Stimulated activated CD4-positive, alpha-beta T cell treated with anti-CD3 and anti-CD28 coated beads, TNF-alpha, amount 100 ng/mL, for 4 hours (primary cell): ENCODE measurements at places on chromosomes 7 and 10.

DNA sequence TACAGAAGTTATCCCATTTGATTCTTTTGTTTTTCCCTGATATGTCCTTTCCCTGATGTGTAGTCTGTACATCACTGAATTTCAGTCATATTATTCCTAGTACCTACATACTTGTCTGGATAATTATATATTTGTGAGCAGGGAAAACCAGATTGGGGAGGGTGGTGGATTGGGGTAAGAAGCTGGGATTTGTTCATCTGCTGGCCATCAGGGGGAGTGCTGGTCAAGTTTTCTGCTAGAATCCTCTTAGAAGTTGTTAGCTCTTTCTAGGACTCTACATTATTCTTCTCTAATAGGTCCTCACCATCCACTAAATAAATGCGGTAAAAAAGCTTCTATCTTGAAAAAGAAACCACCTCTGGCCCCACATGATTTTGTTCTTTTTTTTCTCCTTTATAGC lies 232.7 kb upstream of the TAC1 start:
- DNase-seq: no peak

- no peak for DNase-seq
Measured at GRCh38 chr7:148265896-148266295, 324.7 kb upstream of the C7orf33 start.

- DNase-seq: no peak
Measured at GRCh38 chr7:145339319-145339718, 503.5 kb upstream of the TPK1 start.

DNA sequence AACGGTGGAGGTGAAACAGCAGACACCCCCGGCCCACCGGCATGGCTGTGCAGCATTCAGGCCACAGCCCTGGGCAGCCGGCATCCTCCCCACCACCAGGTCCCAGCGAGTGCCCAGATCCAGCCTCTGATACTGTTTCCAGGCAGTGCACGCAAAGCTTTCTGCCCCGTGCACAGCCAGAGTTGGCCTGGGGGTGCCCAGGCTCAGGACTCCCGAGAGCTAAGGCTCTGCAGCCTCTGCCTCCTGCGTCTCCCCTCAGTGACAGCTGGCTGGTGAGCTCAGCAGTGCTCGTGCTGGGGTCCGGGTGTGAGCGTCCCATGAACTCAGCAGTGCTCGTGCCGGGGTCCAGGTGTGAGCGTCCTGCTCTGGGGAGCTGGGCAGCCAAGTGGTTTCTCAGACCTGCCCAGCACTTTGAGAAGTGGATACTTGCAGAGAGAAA lies 65.4 kb downstream of the CFAP46 start:
- DNase-seq: no peak

DNA sequence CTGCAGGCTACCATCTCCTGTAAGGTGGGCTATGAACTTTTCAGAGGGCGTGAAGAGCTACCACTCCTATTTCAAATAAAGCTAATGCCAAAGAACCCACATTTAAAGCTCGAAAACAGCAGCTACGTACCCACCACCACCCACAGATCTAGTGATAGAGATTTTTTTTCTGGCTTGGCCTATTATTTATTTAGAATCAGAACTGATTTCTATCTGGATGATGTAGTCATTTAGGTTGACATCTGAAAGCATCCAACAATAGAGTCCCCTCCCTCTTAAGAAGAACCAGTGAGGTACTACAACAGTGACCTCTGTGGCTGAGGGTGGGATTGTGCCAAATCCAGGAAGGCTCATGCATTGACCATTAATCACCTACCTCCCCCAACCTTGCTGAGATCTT lies 113.8 kb upstream of the ADO start:
- no peak for DNase-seq

GRCh38 chr10:95451568-95452524 lies 109.3 kb downstream of the SORBS1 start:
- no peak for DNase-seq

GRCh38 chr10:95312257-95312656 lies 21.5 kb upstream of the PDLIM1 start:
- DNase-seq: no peak

DNA sequence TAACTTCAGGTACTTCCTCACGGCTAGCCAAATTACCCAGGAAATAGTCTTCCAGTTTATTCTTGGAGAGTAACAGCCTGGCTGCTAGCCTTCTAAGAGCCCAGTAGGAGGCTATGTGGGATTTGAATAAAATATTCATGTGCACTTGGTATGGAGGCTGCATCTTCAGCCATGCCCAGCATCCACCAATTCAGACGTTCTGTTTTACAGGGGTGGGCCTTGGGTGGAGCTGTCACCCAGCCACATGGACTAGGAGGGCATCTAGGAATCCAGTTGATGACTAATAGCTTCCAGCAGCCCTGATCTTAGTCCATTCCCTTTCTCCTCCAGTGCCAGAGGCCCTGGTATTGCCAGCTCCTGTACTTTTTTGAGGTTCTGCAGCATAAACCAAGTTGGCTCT lies 66.3 kb upstream of the ZRANB1 start:
- DNase-seq: no peak

GRCh38 chr7:111864291-111864976 lies 302.1 kb upstream of the IMMP2L start:
- DNase-seq: no peak

DNA sequence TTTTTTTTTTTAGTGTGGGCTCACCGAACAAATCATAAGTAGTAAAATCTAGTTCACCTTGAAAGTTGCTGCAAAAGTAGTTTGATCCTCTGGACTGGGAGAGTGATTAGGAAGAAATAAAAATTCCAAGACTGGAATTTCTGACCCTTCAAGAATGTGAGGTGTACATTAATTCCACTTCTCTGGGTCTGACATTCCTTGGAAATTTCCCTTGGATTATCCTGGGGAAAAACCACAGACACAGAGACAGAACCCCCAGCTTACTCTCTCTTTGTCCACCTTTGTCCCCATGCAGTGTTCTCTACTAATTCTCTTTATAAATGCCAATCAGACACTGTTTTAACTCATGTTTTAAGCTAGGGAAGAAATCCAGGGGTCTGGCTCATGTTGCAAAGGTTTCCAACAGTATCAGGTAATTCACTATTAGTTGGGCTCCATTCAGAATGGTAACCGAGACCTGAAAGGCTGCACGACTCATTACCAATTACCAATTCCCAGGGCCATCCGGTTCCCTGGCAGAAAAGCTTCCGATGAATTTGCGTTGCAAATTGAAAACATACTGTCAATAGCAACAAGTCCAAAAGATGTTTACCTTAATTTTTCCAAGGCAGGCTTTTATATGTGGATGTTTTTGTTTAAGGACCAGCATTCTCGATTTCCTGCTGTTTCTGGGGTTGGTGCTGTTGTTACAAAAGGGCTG lies 86.3 kb downstream of the BAMBI start:
- no peak for DNase-seq

GRCh38 chr10:20767028-20767427 lies 130.1 kb downstream of the NEBL start:
- no peak for DNase-seq

GRCh38 chr7:102994567-102994966 lies 80.0 kb downstream of the FBXL13 start:
- no peak for DNase-seq

DNA sequence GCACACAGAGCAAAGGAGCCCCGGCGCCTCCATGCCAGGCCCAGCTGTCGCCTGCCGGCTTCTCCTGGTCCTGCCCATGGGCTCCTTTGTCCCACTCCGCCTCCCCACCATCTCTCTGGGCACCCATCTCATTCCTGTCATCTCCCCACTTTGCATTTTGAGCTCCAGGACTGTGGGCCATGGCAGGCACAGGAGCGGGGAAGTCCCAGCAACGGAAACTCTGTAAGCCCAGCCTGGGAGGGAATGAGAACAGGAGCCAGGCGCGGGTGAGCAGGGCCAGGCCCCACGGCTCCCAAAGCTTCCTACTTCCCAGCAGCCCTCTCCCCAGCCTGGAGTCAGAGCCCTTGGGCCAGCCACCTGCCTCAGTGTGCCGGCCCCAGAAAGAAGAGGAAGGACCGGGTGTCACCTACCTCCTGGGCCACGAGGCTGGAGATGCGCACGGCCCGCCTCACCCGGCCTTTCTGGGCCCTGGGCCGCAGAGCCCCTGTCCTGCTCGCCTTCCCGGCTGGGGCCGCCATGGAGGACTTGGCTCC lies 23.1 kb downstream of the KCNH2 start:
- DNase-seq: no peak

GRCh38 chr10:8639486-8640185 lies 585.1 kb downstream of the GATA3 start:
- DNase-seq: no peak

- DNase-seq: no peak
Measured at GRCh38 chr7:43569424-43569823, 13.5 kb upstream of the STK17A start.

- no peak for DNase-seq
Measured at GRCh38 chr7:151776446-151776845, 100.5 kb downstream of the PRKAG2 start.

GRCh38 chr10:124727361-124727960 lies 16.7 kb downstream of the FAM53B start:
- DNase-seq: no peak

DNA sequence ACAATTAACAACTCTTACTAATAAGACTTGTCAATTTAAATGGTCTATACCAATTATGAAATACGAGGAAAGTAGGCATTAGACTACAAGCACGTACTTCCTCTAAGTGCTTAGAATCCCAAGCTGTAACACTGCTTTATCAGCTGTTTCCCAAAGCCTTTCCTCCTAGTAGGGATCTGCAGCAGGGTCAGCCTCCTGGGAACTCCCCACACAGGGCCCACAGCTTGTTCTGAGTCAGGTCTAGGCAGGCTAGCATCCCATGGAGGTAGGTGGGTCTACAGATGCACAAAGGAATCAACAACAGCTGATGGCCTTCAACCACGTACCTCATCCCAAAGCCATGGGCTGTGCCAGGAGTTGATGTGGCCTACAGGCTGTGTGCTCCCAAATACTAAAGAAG lies 14.7 kb downstream of the MMS19 start:
- no peak for DNase-seq

GRCh38 chr7:159078193-159078910 lies 66.3 kb downstream of the VIPR2 start:
- DNase-seq: no peak

DNA sequence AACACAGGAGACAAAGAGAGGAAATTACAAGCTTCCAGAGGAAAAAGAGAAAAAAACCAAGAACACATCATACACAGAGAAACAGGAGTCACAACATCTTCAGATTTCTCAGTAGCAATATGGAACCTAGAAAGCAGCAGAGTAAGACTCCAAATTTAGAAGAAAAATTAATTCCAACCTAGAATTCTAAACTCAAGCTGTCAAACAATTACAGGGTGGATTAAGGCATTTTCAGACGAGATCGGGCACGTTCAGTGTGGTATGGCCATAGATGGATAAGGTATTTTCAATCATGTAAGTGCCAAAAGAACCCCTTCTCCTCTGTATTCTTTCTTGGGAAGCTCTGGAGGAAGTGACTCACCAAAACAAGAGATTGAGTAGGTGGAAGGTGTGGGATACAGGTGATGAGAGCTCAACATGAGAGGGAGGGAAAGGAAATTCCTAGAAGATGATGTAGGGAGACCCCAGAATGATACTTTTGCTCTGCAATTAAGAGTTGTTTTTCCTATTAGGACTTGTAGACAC lies 51.6 kb downstream of the FAM204A start:
- no peak for DNase-seq

- no peak for DNase-seq
Measured at GRCh38 chr10:130369645-130370381, 233.6 kb downstream of the GLRX3 start.

DNA sequence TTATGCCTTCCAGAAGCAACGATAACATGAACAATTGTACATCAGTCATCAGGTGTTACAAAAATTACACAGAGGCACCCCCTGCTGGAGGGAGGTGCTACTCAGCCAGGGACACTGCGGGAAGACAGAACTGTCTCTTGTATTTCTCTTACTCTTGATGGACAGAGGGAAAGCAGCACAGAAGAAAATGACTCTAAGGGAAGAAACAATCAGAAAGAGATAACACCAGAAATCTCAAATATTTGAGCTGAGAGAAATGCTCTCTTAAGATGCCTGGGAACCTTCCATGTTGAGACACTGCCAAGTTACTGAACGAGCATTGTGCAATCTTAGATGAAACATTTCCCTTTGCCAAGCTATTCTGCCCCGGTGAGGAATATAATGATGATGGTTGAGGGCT lies 227.6 kb upstream of the NPSR1 start:
- DNase-seq: no peak

DNA sequence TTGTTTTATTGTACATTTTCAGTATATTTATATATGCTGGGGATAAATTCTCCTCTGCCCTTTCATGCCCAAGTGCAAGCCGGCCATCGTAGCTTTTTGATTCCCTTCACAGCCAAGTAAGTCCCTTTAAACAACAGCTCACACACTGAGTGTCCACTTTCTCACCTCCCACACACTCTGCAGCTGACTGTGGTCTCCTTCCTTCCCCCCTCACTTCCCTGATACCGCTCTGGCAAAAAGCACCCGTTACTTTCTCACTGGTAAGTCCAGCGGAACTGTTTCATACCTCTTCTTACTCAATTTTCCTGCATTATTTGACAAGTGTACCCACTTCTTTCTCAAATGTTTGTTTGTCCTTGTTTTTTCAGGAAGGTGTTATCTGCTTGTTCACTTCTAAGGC lies 35.2 kb downstream of the MGAM start:
- DNase-seq: no peak

DNA sequence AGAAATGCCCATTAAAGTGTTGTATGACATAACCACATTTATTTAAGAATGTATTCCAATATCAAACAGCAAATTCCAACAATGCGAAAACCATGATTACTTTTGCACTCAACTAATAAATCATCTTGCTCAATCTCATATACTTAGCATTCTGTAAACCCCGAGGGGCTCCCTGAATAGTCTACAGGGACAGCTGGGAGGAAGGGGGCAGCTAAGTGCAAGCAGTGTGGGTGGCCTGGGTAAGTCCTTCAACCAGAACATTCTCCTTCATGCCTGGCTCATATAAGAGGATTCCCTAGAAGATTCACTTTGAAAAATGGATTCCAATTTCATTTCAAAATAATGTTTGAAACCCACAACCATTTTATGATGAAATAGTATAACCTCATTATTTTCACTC lies 355.5 kb downstream of the CDC14C start:
- no peak for DNase-seq

GRCh38 chr10:35803046-35803445 lies 160.9 kb upstream of the FZD8 start:
- no peak for DNase-seq

GRCh38 chr7:42103456-42103855 lies 133.6 kb downstream of the GLI3 start:
- no peak for DNase-seq

GRCh38 chr7:46133072-46133471 lies 212.0 kb upstream of the IGFBP3 start:
- no peak for DNase-seq
